ENCODE measurements at places on chromosomes 2 and 18. TPM values are rescaled to one million over a fixed set of nuclear protein-coding genes. Genes with fewer than 3 reads are reported as not detected.

The PLEKHH2 gene
- total RNA-seq = 7.6 TPM

The CRYGC gene
- total RNA-seq = not detected

The DNAH7 gene
- 21.7 TPM for total RNA-seq

The UGT1A4 gene
- total RNA-seq = not detected

The MAPRE3 gene
- total RNA-seq = 39.9 TPM

The ANKRD30BL gene
- total RNA-seq = 21.7 TPM

The HRH4 gene
- 0.23 TPM for total RNA-seq

The DTNB gene
- 32.8 TPM for total RNA-seq

The ABCG8 gene
- 1.2 TPM for total RNA-seq

The SERPINB12 gene
- total RNA-seq = not detected

All from diencephalon (tissue), 1 donor.